CD8-positive, alpha-beta memory T cell (primary cell): ENCODE measurements at places on chromosomes 12 and 14. TPM values are rescaled to one million over a fixed set of nuclear protein-coding genes. Genes with fewer than 3 reads are reported as not detected.

DNA sequence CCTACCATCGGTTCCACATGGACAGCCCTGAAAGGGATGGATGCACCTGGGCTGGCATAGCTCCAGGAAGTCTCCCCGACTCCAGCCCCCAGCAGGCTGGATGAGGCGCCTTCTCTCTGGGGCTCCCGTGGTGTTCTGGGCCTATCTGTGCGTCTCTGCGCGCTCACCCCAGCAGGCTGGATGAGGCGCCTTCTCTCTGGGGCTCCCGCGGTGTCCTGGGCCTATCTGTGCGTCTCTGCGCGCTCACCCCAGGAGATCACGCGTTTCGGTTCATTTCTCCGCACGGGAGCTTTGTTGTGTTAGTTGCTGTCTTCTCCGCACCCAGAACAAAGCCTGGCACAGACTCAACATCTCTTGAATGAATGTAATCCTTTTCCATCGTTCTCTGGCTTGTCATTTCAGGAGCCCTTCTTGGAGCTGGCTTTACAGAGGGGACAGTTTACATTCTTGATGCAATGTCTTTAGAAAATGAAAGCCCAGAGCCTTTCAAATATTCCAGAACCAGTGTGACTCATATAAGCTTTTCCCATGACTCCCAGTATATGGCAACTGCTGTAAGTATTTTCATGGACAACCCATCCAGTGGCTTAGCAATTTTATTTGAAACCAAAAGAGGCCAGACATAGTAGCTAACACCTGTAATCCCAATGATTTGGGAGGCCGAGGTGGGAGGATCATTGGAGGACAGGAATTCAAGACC is 40.3 kb downstream of the CFAP251 start:
- H3K36me3 ChIP-seq = no peaks in the 10 kb centered on the region
- H3K27me3 ChIP-seq = no peaks in the 10 kb centered on the region
- DNase-seq = no peak
- no peak overlapping the region for H3K27ac ChIP-seq
- no peak overlapping the region for H3K4me3 ChIP-seq

- peak overlapping the region; percentile 64 for H3K27ac ChIP-seq
- DNase-seq = peak; percentile 52
- H3K36me3 ChIP-seq = no peaks in the 10 kb centered on the region
- no peaks in the 10 kb centered on the region for H3K27me3 ChIP-seq
- H3K4me3 ChIP-seq = peak overlapping the region; percentile 79
Observed at GRCh38 chr14:50230701-50231474, 490 bp downstream of the SOS2 start.

DNA sequence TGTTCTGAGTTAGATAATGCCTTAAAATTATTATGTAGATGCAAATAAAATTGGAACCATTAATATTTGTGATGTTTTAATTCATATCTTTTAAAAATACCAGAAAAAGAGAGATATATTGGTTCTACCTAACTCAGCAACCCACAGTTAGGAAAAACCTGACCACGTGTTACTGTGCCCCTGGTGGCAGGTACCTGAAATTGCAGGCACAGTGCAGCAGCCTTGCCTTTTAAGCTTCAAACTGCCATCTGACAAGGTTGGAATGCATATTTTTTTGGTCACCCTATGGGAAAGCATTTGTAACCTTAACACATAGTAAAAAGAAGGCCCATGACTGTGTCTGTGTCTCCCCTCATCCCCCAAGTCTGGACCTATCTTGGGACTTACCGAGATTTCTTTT is 109.4 kb upstream of the NOS1 start:
- H3K36me3 ChIP-seq = no peaks in the 10 kb centered on the region
- no peak overlapping the region for H3K27ac ChIP-seq
- no peak for DNase-seq

DNA sequence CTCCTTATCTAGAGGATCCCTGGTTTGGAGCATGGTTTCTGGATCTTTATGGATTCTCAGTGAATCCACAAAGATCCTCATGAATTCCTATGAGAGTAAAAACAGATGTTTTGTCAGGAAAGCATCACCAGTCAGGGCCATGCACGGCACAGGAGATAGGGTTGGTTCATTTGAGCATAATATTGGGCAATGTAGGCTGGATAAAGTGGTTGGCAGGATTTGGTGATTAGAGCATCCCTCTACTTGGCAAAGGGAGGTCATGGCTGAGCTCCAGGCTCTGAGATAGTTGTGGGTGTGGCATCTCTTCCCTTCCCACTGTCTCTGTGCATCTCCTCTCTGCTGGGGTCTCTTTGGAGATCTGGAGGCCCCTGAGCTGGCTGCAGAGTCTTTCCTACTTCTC is 149.8 kb downstream of the DACT1 start:
- no peaks in the 10 kb centered on the region for H3K4me1 ChIP-seq
- no peak for DNase-seq
- no peaks in the 10 kb centered on the region for H3K36me3 ChIP-seq
- no peaks in the 10 kb centered on the region for H3K27me3 ChIP-seq

DNA sequence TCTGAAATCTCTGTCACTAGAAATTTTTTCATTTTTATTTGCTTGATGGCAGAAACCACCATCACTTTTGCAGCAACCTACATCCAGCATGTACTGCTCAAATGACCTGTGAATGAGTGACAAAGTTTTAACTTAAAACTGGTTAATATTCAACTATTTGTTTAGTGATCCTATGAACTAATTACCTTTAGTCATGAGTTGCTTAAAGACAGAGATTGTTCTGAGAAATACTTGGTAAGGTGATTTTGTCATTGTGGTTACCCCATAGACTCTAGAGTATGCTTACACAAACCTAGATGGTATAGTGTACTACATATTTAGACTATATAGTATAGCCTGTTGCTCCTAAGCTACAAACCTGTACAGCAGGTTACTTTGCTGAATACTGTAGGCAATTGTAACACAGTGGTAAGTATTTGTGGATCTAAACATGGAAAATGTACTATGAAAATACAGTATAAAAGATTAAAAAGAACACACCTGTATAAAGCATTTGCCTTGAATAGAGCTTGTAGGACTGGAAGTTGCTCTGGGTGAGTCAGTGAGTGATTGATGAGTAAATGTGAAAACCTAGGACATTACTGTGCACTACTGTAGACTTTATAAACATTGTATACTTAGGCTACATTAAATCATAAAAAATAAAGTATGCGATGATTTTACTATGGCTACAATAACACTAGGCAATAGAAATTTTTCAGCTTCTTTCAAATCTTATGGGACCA is 256.6 kb upstream of the PPFIA2 start:
- no peak overlapping the region for H3K27ac ChIP-seq
- H3K4me3 ChIP-seq = no peak overlapping the region
- H3K36me3 ChIP-seq = no peaks in the 10 kb centered on the region
- H3K4me1 ChIP-seq = no peaks in the 10 kb centered on the region
- DNase-seq = no peak

GRCh38 chr12:66320996-66321395 is 18.7 kb downstream of the HELB start:
- peaks cover 32% of the 10 kb centered on the region for H3K36me3 ChIP-seq
- peaks cover 12% of the 10 kb centered on the region for H3K4me1 ChIP-seq
- no peak overlapping the region for H3K4me3 ChIP-seq
- H3K27me3 ChIP-seq = no peaks in the 10 kb centered on the region
- H3K27ac ChIP-seq = no peak overlapping the region
- no peak for DNase-seq

- no peak overlapping the region for H3K27ac ChIP-seq
- H3K4me1 ChIP-seq = peaks cover 7% of the 10 kb centered on the region
- DNase-seq = no peak
- no peaks in the 10 kb centered on the region for H3K27me3 ChIP-seq
- H3K4me3 ChIP-seq = no peak overlapping the region
- no peaks in the 10 kb centered on the region for H3K36me3 ChIP-seq
Observed at GRCh38 chr14:76762411-76763095, 1.3 kb downstream of the VASH1 start.

GRCh38 chr12:126784328-126784921 is 1482.5 kb upstream of the TMEM132C start:
- H3K27me3 ChIP-seq = no peaks in the 10 kb centered on the region
- no peaks in the 10 kb centered on the region for H3K4me1 ChIP-seq
- H3K27ac ChIP-seq = no peak overlapping the region
- H3K4me3 ChIP-seq = no peak overlapping the region
- H3K36me3 ChIP-seq = no peaks in the 10 kb centered on the region

- H3K4me3 ChIP-seq = no peak overlapping the region
- no peak for DNase-seq
- no peaks in the 10 kb centered on the region for H3K27me3 ChIP-seq
- H3K36me3 ChIP-seq = no peaks in the 10 kb centered on the region
- no peaks in the 10 kb centered on the region for H3K4me1 ChIP-seq
Observed at GRCh38 chr12:3704512-3705353, 48.2 kb downstream of the CRACR2A start.

- no peak overlapping the region for H3K27ac ChIP-seq
- no peaks in the 10 kb centered on the region for H3K36me3 ChIP-seq
- no peak for DNase-seq
Observed at GRCh38 chr12:125069616-125070015, 4.4 kb downstream of the AACS start.

- H3K27ac ChIP-seq = no peak overlapping the region
- H3K36me3 ChIP-seq = no peaks in the 10 kb centered on the region
- DNase-seq = no peak
- H3K27me3 ChIP-seq = no peaks in the 10 kb centered on the region
- no peaks in the 10 kb centered on the region for H3K4me1 ChIP-seq
Observed at GRCh38 chr14:51401756-51402155, 161.7 kb downstream of the TMX1 start.

DNA sequence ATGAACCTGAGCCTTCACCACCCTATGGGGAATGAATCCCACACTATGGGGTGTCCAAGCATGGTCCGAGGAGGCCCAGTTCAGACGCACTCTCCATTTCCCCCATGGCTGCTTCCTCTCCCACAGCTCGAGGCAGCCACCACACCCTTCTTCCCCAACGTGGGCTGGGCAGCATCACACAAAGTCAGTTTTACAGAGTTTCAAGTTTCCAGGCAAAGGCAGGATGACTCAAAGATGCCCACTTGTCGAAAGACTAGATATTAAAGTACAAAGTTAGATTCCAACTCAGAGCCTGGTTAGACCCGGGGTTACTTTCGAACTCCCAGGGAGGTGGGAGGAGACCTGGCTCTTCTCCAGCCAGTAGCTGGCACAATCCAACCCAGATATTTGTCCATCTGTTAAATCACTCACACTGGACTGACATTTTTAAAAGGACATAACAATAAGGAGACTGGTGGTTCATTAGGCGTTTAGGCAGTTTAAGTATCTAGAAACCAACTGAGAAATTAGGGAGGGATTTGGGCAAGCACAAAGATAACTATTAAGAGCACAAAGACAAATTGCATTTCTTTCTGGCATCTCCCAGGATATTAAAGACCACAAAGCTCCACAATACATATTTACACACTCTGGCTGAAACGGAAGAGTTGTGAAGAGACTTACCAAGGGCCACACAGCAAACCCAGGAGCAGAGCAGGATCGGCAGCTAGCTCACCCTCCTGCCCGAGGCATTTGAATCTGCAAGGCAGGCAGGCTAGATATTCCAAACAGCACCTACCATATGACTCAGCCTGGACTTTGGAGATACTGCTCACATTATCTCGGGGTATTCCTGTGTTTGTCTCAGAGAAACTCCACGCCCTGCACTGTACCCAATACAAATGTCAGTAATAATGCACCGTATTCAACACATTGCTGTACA is 34.8 kb downstream of the TMCC3 start:
- no peaks in the 10 kb centered on the region for H3K4me1 ChIP-seq
- H3K36me3 ChIP-seq = no peaks in the 10 kb centered on the region
- no peak for DNase-seq

DNA sequence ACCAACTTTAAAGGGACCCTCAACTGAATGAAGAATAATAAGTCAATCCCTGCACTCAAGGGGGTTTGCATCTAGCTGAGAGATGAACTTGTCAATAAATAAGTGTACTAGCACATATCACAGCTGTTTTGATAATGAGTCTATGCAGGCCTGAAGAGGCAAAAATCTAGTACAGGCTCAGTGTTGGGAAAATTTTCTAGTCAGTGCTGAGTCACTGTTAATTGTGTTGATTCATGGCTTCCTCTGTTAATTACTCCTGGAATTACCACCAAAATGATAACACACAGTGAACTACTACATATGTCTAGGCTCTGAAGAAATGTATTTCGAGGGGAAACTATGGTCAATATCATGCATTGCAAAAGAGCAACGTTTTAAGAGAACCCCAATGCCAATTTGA is 18.9 kb downstream of the SNRPF start:
- no peak overlapping the region for H3K4me3 ChIP-seq
- no peaks in the 10 kb centered on the region for H3K4me1 ChIP-seq
- no peaks in the 10 kb centered on the region for H3K27me3 ChIP-seq

GRCh38 chr12:69467366-69467765 is 2.8 kb upstream of the FRS2 start:
- H3K36me3 ChIP-seq = no peaks in the 10 kb centered on the region
- peaks cover 20% of the 10 kb centered on the region for H3K4me1 ChIP-seq
- H3K4me3 ChIP-seq = no peak overlapping the region

- H3K27ac ChIP-seq = no peak overlapping the region
- no peak overlapping the region for H3K4me3 ChIP-seq
- no peaks in the 10 kb centered on the region for H3K4me1 ChIP-seq
- H3K27me3 ChIP-seq = no peaks in the 10 kb centered on the region
Observed at GRCh38 chr12:54479421-54479820, 6.0 kb upstream of the GTSF1 start.

DNA sequence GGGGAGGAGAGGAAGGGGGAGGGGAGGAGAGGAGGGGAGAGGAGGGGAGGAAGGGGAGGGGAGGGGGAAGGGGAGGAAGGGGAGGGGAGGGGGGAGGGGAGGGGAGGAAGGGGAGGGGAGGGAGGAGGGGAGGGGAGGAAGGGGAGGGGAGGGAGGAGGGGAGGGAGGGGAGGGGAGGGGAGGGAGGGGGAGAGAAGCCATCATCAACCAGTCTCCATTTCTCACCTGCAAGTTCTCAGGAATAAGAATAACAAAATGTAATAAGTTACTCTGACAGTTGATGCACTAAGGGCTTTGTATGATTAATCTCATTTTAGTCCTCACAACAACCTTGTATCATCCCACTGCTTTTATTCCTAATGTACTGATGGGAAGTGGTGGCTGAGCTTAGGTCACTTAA is 59.1 kb upstream of the TMEM263 start:
- no peak for DNase-seq
- no peaks in the 10 kb centered on the region for H3K36me3 ChIP-seq
- no peak overlapping the region for H3K4me3 ChIP-seq
- no peaks in the 10 kb centered on the region for H3K27me3 ChIP-seq

- no peak overlapping the region for H3K4me3 ChIP-seq
- H3K27ac ChIP-seq = no peak overlapping the region
- no peaks in the 10 kb centered on the region for H3K36me3 ChIP-seq
- H3K27me3 ChIP-seq = no peaks in the 10 kb centered on the region
- no peaks in the 10 kb centered on the region for H3K4me1 ChIP-seq
- DNase-seq = no peak
Observed at GRCh38 chr12:130622803-130623202, 93.3 kb downstream of the RIMBP2 start.

The ATL1 gene
- polyA plus RNA-seq = 2.4 TPM

The NPFF gene
- not detected for polyA plus RNA-seq

The CDH24 gene
- polyA plus RNA-seq = 0.36 TPM

The CFAP251 gene
- not detected for polyA plus RNA-seq

The SLC38A4 gene
- polyA plus RNA-seq = not detected

The GUCY2C gene
- not detected for polyA plus RNA-seq

The CPSF6 gene
- 52.5 TPM for polyA plus RNA-seq

The ZDHHC22 gene
- polyA plus RNA-seq = not detected

The RD3L gene
- polyA plus RNA-seq = not detected

The SMIM41 gene
- polyA plus RNA-seq = not detected
